Colonic mucosa (tissue), 4 donors: ENCODE measurements at places on chromosomes 6 and 20. TPM values are rescaled to one million over a fixed set of nuclear protein-coding genes. Genes with fewer than 3 reads are reported as not detected.
A peak's percentile ranks its signal among the peaks of the same experiment; 100 is the strongest.

DNA sequence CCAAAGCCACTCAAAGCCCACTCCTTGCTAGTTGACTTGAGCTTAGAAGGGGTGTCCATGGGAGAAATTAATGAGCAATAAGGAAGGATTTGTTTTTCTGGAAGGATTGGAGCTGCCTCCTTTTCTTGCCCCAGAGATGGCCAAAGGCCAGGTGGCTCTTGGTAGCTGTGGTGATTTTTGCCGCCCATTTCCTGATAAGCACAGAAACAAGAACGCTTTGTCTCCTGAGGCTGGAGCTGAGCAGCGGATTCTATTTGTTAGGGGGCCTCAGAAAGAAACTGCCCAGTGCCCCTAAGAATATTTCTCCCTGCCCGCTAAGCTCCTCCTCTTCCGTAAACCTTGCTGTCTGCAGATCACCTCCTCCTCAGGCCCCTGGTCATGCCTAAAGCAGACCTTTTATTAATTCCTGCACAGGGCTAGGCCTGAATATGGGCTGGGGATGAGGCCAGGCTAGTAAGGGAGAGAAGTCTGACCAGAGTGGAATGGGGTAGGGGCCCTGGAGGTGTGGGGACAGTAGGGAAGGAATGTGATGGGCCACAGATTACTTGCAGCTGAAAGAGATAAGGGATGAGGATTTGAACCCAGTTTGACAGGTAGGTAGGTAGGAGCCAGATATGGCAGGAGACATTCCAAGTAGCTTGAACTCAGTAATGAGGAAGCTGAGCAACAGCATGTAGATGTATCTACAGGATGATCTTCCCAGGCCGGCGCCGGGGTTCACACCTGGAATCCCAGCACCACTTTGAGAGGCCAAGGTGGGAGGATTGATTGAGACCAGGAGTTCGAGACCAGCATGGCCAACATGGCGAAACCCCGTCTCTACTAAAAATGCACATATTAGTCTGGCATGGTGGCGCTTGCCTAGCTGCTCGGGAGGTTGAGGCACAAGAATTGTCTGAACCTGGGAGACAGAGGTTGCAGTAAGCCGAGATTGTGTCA, 71.2 kb upstream of the NAA20 start:
- DNase-seq: peak; percentile 68

- DNase-seq: no peak
These were observed 109.8 kb upstream of the ATXN1 start for GRCh38 chr6:16871047-16871446.

The TMEM244 gene
- not detected for total RNA-seq

The PXT1 gene
- total RNA-seq: not detected

The NEDD9 gene
- total RNA-seq: 73.1 TPM

The IL17A gene
- total RNA-seq: not detected

The ADGRF5 gene
- 3.3 TPM for total RNA-seq

- peak; percentile 70 for DNase-seq
These were observed 20.2 kb upstream of the GJE1 start for GRCh38 chr6:142112451-142113061.

The COX7A2 gene
- total RNA-seq: 795 TPM

GRCh38 chr6:55931101-55931500, 55.7 kb upstream of the BMP5 start:
- no peak for DNase-seq

DNA sequence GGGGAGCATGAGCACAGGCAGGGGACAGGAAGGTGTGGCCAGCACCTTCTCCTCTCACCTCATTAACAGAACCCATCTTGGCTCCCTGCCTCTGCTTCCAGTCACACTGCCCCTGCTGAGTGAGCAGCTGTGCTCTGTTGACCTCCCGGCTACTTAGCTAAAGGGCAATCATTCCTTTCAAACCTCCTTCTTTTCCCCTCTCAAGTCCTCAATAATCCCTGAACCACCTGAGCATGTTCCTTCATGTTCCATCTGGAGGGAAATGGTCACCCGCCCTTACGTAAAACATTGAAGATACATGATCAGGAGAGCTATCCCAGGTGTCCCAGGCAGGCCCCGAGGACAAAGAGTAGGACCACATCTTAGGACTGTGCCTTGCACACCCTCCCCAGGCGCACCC, 21.7 kb upstream of the MRPS10 start:
- no peak for DNase-seq

- DNase-seq: no peak
These were observed 35.8 kb downstream of the SLC2A4RG start for GRCh38 chr20:63775096-63775978.

The SPATS1 gene
- not detected for total RNA-seq

- no peak for DNase-seq
These were observed 189.4 kb upstream of the RREB1 start for GRCh38 chr6:6918216-6918983.

- DNase-seq: no peak
These were observed 11.4 kb downstream of the SENP6 start for GRCh38 chr6:75613056-75613501.

The ZNF165 gene
- total RNA-seq: 5.3 TPM

- no peak for DNase-seq
These were observed 238.1 kb downstream of the RNGTT start for GRCh38 chr6:88725111-88725975.

DNA sequence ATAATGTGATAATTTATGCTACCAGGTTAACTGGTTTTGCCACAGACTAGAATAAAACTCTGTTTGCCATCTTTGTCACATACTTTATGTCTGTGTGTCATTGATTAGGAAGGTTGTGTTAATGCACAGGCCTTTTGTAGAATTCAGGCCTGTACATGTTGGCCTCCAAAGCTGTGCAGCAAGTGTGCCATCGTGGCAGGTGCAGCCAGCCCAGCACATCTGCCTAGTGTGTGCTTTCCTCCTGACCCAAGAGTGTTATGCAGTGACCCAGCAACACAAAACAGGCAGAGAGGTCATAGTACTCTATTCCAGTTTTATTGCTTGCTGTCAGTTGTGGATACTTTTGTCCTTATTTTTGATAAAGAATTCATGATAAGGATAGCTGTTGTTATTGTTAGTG, 3.7 kb downstream of the MAP3K4 start:
- no peak for DNase-seq

The DOK5 gene
- 0.80 TPM for total RNA-seq

DNA sequence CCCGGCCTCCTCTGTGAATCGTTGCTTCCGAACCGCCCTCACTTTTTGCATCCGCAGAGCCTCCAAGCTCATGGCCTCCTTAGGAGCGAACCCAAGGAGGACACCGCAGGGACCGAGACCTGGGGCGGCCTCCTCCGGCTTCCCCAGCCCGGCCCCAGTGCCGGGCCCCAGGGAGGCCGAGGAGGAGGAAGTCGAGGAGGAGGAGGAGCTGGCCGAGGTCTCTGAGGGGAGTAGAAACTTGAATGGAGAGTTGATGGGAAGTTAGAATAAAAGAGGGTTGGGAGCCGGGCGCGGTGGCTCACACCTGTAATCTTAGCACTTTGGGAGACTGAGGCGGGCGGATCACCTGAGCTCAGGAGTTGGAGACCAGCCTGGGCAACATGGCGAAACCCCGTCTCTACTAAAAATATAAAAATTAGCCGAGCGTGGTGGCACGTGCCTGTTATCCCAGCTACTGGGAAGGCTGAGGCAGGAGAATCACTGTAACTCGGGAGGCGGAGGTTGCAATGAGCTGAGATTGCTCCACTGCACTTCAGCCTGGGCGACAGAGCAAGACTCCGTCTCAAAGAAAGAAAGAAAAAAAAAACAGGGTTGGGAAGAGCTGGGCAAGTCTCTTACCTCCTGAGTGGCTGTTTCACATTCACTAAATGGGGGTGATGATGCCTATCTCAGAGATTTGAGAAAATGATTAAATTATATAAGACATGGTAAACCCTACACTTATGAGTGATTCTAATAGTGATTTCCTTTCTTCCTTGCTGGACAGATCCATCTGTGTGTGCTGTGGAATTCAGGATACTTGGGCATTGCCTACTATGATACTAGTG, 805 bp downstream of the MSH5 start:
- no peak for DNase-seq

- DNase-seq: no peak
These were observed 129.3 kb upstream of the TOP1 start for GRCh38 chr20:40899344-40899743.

DNA sequence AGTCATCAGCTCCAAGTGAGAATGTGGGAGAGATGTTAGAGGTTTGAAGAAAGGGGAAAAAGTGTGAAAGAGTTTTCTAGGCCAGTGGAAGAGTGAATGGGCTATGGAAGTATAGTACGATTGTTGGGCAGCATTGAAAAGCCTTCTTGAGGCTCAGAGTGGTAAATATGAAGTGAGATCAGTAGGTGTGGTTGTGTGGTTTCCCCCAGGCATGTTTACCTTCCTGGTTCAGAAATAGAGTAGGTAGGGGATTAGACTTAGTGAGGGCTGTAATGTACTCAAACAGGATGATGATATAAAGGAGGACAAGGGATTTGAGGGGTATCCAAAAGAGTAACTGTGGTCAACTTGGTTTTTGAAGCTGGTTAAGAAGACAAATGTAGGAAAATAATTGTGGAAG, 3.7 kb downstream of the MLIP start:
- DNase-seq: no peak

The SIRPD gene
- total RNA-seq: not detected

DNA sequence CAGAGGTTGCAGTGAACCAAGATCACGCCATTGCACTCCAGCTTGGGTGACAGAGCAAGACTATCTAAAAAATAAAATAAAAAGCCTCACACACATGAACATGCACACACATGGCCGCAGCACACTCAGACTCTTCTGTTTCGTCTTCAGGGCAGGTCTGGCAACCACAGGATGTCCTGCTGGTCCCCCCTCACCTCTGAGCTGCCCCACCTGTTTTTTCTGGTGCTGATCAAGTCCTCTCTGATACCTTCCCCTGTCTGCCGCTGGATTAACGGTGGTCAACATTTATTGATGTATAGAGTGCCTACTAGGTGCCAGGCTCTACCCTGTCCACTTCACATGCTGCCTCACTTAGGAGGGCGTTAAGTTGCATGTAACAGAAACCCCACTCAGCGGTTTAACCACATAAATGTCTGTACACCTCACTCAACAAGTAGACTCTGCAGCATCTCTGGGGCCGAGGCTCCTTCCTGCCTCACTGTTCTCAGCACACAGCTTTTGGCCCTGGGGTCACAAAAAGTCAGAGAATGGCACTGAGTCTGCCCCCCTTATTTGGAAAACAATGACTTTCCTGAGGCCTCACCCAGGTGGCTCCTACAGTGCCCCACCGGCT, 4.5 kb upstream of the AP5S1 start:
- DNase-seq: no peak

GRCh38 chr6:34237722-34238584, 1.3 kb downstream of the HMGA1 start:
- peak; percentile 71 for DNase-seq

GRCh38 chr6:97222903-97223302, 60.1 kb downstream of the MMS22L start:
- DNase-seq: no peak

- no peak for DNase-seq
These were observed 190.8 kb downstream of the DLL1 start for GRCh38 chr6:170100046-170100445.

DNA sequence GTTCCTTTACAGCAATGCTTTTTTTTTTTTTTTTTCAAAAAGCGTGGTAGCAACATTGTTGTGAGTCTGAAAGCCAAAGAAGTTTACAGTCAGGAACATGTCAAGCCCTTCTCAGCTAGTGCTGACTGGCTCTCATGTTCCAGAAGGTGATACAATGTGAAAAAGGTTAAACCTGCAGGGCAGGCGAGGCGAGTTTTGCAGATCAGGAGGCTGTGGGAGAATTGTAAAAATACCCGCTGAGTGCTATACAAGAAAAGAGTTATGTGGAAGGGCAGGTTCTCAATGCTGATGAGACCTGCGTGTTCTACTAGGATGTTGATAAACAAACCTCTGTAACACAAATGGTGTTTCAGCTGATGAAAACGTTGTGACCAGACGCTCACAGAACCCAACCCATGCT, 30.9 kb upstream of the RPP40 start:
- DNase-seq: no peak

- no peak for DNase-seq
These were observed 15.9 kb downstream of the NT5E start for GRCh38 chr6:85465762-85466161.

- no peak for DNase-seq
These were observed 61.5 kb downstream of the JPH2 start for GRCh38 chr20:44125332-44126127.

The KCNK16 gene
- total RNA-seq: not detected

- DNase-seq: no peak
These were observed 201.3 kb upstream of the EXOC2 start for GRCh38 chr6:894274-894673.

DNA sequence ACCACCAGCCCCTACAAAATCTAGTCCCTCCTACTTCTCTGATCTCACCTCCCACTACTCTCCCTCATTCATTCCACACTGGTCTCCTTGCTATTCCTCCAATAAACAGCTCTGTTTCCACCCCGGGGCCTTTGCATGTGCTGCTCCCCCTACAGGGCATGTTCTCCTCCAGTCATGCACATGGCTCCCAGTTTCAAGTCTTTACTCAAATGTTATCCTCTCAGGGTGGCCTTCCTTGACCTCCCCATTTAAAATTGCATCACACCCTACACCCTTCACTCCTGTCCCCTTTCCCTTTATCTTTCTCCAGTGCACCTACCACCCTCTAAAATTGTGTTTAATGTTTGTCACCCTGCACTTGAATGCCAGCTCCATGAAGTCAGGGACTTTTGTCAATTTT, 174.5 kb downstream of the MRPL14 start:
- DNase-seq: no peak

The SASH1 gene
- total RNA-seq: 16.4 TPM

The TGM3 gene
- total RNA-seq: 0.27 TPM

GRCh38 chr6:161411265-161411944, 137.5 kb upstream of the AGPAT4 start:
- DNase-seq: no peak

DNA sequence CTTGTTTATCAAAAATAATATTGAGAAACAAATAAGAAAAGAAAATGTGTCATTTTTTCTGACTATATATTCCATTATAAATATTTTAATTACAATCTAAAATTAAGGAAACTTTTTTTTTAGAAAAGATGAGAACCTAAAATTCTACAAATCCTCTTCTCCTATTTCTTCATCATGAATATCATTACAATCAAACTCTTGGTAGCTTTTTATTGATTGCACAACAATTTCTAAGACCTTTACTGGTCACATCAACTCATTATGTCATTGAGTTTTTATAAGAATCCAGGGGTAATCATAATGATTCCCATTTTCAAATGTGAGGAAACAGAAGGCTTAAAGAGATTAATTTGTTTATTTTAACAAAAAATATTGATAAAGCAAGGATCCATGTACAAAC, 841.0 kb downstream of the FRK start:
- DNase-seq: no peak

GRCh38 chr6:45437439-45437815, 59.7 kb upstream of the SUPT3H start:
- DNase-seq: no peak

GRCh38 chr20:39603219-39603618, 641.1 kb downstream of the DHX35 start:
- no peak for DNase-seq
